Left ventricle myocardium inferior (tissue), 1 donor: ENCODE measurements at places on chromosomes 1 and 21. TPM values are rescaled to one million over a fixed set of nuclear protein-coding genes. Genes with fewer than 3 reads are reported as not detected.

DNASE2B gene
- total RNA-seq: not detected

CDK18 gene
- total RNA-seq: 179 TPM

BRDT gene
- not detected for total RNA-seq

GRCh38 chr1:207335695-207336363 is 14.4 kb downstream of the CD55 start:
- peak overlapping the region; percentile 17 for H3K27ac ChIP-seq
- no peaks in the 10 kb centered on the region for H3K4me1 ChIP-seq
- DNase-seq: no peak
- no peaks in the 10 kb centered on the region for H3K27me3 ChIP-seq
- H3K36me3 ChIP-seq: peaks cover 91% of the 10 kb centered on the region

DNA sequence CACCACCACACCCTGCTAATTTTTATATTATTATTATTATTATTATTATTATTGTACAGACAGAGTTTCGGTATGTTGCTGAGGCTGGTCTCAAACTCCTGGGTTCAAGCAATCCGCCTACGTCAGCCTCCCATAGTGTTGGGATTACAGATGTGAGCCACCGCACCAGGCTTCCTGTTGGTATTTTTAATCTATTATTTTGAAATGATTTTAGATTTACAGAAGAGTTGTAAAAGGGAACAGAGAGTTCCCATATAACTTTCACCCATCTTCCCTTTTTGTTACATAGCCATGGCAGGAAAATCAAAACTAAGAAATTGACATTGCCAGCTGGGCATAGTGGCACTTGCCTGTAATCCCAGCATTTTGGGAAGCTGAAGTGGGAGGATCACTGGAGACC is 42.9 kb upstream of the CITED4 start:
- no peaks in the 10 kb centered on the region for H3K36me3 ChIP-seq
- H3K27me3 ChIP-seq: no peaks in the 10 kb centered on the region
- no peak overlapping the region for H3K4me3 ChIP-seq
- H3K27ac ChIP-seq: no peak overlapping the region

DNA sequence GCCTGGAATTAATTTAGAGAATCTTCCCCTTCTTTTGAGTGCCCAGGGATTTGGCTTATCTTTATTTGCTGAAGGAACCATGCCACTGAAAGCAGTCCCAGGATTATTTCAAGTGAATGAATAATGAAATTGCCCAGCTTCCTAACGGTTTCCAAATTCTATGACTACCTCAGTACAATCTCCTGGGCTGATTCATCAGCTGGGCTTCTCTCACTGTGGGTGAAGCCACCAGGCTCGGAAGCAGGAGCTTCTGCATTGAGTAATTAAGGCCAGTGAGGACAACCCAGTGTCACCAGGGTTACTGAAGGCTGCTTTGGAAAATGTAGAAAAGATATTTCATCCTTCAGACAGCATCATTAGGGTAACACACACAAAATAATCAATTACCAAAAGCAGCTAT is 169.8 kb downstream of the DAB1 start:
- H3K4me3 ChIP-seq: no peak overlapping the region
- H3K4me1 ChIP-seq: no peaks in the 10 kb centered on the region
- DNase-seq: no peak
- H3K27me3 ChIP-seq: no peaks in the 10 kb centered on the region

GRCh38 chr1:110727246-110727645 is 52.5 kb upstream of the KCNA3 start:
- no peaks in the 10 kb centered on the region for H3K36me3 ChIP-seq
- H3K4me3 ChIP-seq: no peak overlapping the region
- no peaks in the 10 kb centered on the region for H3K4me1 ChIP-seq
- no peak overlapping the region for H3K27ac ChIP-seq
- peaks cover 50% of the 10 kb centered on the region for H3K27me3 ChIP-seq

GRCh38 chr1:201904579-201904978 is 15.9 kb downstream of the SHISA4 start:
- peak overlapping the region; percentile 78 for H3K27ac ChIP-seq
- H3K27me3 ChIP-seq: no peaks in the 10 kb centered on the region
- no peaks in the 10 kb centered on the region for H3K36me3 ChIP-seq
- H3K4me3 ChIP-seq: no peak overlapping the region
- peaks cover 18% of the 10 kb centered on the region for H3K4me1 ChIP-seq
- no peak for DNase-seq

GRCh38 chr1:158095737-158096335 is 84.9 kb upstream of the CD1D start:
- no peaks in the 10 kb centered on the region for H3K27me3 ChIP-seq
- H3K36me3 ChIP-seq: peaks cover 30% of the 10 kb centered on the region
- no peak overlapping the region for H3K4me3 ChIP-seq
- H3K4me1 ChIP-seq: peaks cover 6% of the 10 kb centered on the region
